ENCODE measurements at places on chromosomes 6 and 20.

DNA sequence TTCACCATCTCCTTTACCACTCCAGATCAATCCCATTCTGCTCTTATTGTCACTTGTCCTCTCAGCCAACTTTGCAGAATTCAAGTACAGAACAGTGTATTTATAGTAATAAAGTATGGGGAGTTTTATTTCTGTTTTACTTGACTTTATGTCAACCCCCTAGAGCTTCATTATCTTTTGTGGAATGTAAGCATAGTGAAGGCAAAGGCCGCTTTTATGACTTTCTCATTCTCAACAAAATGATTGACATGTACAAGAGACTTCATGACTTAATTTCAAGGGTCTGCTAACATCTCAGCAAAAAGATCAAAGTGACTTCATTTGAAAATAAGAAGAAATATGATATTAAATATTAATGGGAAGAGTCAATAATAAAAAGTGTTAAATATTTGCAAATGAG, 28.7 kb upstream of the ARID1B start:
- no peak for DNase-seq

DNA sequence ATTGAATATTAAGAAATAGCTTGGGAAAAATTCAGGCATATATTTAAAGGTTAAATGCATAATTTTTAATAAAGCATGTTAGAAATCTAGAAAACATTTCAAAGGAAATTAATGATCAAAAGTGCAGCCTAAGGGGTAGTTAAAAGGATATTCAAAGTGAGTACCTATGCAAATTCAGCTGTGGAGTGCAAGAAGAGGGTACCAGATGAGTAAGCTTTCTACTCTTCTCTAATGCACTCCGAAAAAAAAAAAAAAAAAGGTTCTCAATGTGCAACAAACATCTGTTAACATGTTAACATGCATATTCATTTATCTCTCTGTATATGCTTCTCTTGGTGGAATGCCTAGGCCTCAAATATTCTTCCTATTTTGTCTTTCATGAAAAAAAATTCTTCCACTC, 32.0 kb upstream of the KATNA1 start:
- DNase-seq: no peak

- DNase-seq: no peak
Measured at GRCh38 chr6:90297867-90298381, 1.3 kb upstream of the BACH2 start.

- DNase-seq: peak; percentile 27
Measured at GRCh38 chr20:63917811-63918210, 22.9 kb downstream of the DNAJC5 start.

DNA sequence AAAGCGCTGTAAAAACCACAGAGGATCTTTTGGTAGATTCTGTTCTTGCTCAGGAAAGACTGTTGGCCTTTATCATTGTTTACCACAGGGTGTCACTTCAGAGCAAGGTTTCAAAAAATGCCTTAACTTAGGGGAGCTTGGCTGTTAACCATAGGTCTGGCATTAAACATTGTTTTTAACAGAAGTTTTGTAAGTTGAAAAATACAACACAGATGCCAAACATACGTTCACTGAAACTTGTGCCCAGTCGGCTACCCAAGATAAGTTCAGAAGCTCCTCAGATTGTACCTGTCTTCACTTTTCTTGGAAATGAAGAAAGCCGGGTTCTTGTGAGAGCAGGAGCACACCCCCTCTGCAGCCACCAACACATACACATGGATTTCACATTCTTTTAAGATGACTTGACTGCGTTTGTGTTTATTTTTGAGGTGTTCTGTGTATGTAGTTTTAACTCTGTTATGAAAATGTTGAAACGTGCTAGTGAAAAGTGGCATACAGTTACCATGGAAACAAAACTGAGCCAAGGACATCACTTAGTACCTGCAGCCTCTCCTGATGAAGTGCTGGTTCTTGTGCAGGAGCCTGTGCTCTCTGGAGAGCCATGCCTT, 64.9 kb downstream of the SYCP2L start:
- DNase-seq: peak; percentile 45

- no peak for DNase-seq
Measured at GRCh38 chr6:111503660-111504059, 20.6 kb upstream of the REV3L start.

GRCh38 chr20:20358801-20359200, 9.1 kb upstream of the INSM1 start:
- no peak for DNase-seq

GRCh38 chr20:19775353-19776253, 17.5 kb downstream of the RIN2 start:
- peak; percentile 98 for DNase-seq

DNA sequence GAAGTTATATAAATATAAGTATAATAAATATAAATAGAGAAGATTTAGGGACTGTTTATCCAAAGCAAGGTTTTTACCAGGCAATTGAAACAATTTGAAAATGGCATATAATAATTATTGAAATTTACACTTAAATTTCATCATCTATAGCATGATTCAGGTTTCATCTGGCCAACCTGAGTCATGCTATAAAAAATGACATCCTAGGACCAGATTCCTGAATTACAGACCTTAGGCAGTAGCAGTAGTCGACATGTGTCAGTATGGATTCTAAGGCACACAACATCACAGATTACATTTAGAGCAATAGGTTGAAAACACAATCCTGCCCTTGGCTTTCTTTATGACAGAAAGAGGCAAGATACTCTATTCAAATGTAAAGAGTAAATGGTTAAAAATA, 592.3 kb downstream of the PHF3 start:
- DNase-seq: no peak

- no peak for DNase-seq
Measured at GRCh38 chr20:10129749-10130148, 88.9 kb upstream of the SNAP25 start.

GRCh38 chr6:42564506-42564825, 637 bp downstream of the UBR2 start:
- peak; percentile 29 for DNase-seq

DNA sequence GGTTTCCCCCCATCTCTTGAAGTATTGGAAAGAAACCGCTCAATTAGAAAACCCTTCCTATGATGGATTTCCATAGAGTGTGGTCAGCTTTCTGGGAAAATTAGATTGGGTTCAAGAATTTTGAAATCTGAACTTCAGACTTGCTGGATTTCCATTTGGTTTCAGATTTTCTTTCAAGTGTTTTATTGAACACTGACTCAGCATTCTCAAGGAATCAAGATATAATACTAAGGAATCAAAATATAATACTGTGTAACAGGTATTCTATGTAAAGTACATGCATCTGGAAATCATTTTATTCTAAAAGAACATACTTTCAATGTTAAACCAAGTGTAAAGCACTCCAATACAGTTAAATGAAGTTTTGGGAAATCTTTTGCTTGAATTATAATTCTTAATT, 94.7 kb upstream of the CCN2 start:
- no peak for DNase-seq

- DNase-seq: no peak
Measured at GRCh38 chr6:25006565-25007001, 70.8 kb upstream of the RIPOR2 start.

DNA sequence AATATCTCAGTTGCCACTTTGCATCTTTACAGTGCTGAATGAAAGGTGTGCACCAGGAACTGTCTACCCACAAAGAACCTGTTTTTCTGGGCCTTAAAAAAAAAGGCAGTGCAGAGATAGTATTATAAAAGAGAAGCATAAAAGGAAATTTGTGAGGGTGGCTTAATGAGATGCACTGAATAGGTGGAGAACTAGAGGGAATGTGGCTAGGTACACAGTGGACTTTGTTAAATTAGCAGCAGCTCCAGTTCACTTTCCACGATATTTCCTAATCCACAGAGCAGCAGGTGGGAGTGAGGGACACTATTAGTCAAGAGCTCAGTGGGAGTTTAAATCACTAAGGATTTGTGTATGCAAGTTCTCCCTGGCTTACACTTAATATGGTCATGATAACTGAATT, 38.8 kb downstream of the MAP7 start:
- no peak for DNase-seq

- no peak for DNase-seq
Measured at GRCh38 chr20:46990017-46990595, 95.5 kb downstream of the EYA2 start.

DNA sequence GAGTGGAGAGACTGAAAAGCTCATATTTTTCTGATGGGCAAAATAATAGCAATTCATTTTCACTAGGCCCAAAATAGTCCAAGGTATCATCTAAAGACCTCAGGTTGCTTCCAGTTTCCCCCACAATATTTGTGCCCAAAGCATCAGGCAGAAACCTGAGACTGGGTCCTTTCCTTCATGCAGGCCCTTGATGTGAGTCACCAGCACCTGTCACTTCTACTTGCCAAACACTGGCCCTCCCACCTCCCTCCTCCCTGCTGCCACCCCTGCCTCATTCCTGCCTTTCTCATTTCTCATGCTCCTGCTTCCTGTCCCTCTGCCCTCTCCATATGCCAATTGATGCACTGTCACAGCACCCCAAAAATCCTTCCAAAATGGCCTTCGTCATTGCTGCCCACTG, 230.4 kb upstream of the CST7 start:
- DNase-seq: no peak

DNA sequence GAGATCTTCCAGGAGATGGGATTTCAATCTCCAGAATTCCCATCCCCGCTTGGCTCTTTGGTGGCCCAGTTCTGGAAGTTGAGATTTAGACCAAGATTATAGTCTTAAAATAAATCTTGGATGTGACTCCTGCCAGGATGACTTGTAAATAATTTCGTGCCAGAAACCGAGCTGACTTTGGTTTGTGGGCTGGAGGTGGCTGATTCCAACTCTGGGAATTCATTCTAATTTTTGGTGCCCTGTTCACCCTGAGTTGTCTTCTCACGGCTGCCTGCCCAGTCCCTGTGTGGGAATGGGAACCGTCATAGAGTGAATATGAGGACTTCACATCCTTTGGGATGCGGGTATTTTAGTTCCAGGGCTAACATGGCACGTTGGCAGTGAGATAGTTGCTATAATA, 64.8 kb downstream of the JARID2 start:
- no peak for DNase-seq

GRCh38 chr20:50323209-50323608, 132.6 kb downstream of the CEBPB start:
- no peak for DNase-seq

- no peak for DNase-seq
Measured at GRCh38 chr20:51492167-51493092, 50.1 kb downstream of the NFATC2 start.

- DNase-seq: no peak
Measured at GRCh38 chr20:59469267-59470252, 134.8 kb upstream of the PHACTR3 start.

DNA sequence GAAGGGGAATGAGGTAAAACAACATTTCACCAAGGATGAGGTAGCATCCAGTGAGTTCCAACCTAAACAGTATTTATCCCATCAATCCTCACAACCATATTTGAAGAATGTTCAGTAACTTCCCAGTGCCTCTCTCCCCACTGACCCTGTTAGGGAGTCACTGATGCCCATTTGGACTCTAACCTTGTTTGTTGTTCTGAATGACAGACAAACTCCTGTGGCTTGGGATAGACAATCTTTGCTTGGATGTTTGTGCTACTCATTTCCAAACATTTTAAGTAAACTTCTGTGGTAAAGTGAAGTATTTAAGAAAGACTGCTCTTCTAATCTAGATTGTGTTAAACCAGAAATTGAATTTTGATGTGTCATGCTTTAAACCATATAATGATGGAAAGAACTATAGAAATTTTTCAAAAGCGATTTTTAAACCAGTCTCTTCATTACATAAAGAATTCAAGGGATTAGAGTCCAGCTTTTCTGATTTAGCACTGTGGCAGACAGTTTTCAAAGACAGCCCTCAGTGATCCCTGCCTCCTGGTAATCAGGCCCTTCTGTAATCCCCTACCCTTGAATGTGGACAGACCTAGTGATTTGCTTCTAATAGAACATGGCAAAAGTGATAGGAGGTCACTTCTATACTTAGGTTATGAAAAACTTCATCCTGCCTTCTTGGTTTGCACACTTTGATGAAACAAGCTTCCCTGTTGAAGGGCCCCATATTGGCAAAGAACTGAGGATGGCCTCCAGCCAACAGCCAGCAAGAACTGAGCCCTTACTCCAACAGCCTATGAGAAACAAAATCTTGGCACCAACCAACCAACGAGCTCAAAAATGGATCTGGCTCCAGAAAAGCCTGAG, 191.6 kb downstream of the DST start:
- DNase-seq: no peak

Data from kidney glomerular epithelial cell (primary cell).